ENCODE measurements at places on chromosomes 6 and 20. TPM values are rescaled to one million over a fixed set of nuclear protein-coding genes. Genes with fewer than 3 reads are reported as not detected.
A peak's percentile ranks its signal among the peaks of the same experiment; 100 is the strongest.

GRCh38 chr6:135935941-135936601 is 84.6 kb downstream of the PDE7B start:
- H3K36me3 ChIP-seq: no peaks in the 10 kb centered on the region
- no peak overlapping the region for H3K27ac ChIP-seq
- no peak overlapping the region for H3K4me3 ChIP-seq
- H3K27me3 ChIP-seq: no peaks in the 10 kb centered on the region
- H3K4me1 ChIP-seq: no peaks in the 10 kb centered on the region
- DNase-seq: no peak

DNA sequence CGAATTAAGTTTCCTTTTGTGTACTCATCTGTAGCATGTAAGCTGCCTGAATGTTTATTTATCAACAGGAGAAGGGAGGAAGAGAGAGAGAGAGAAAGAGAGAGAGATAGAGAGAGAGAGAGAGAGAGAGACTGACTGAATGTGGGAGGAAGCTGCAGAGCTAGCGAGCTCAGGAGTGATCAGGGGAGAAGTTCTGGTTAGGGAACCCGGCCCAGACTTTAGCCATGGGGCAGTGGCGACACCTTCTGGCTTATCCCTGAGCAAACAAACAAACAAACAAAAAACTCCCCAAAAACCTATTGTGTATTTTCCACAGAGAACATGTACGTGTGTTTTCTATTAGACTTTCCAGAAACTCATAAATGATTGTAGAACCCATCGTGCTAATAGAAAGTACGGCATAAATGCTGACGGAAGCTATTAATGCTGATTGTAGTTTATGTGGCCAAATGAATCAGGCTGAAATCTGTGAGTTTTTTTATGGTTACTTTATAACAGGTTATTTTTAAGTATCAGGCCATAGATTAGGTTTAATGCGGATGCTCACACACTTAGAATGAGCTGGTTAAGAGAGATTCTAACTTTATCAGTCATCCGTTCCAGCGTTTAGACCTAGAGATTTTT is 92.8 kb downstream of the CLIC5 start:
- no peaks in the 10 kb centered on the region for H3K27me3 ChIP-seq
- no peak overlapping the region for H3K4me3 ChIP-seq
- no peak overlapping the region for H3K27ac ChIP-seq
- H3K4me1 ChIP-seq: no peaks in the 10 kb centered on the region
- DNase-seq: peak; percentile 51

DNA sequence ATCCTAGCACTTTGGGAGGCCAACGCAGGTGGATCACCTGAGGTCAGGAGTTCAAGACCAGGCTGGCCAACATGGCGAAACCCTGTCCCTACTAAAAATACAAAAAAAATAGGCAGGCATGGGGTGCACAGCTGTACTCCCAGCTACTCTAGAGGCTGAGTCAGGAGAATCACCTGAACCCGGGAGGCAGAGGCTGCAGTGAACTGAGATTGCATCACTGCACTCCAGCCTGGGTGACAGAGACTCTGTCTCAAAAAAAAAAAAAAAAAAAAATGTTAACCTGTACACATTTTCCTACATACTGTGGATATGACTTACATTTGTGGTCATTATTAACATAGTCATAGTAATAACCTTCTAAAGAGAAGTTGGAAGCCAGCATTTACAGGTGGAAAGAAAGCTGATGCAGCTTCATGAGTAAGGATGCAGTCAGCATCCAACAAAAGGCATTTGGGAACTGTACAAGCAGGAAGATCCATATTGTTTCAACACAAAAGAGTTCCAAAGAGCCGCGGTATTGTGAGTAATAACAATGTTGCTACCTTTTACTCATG is 186.2 kb downstream of the GPX5 start:
- H3K27me3 ChIP-seq: peaks cover 12% of the 10 kb centered on the region
- H3K27ac ChIP-seq: no peak overlapping the region
- no peaks in the 10 kb centered on the region for H3K4me1 ChIP-seq
- H3K36me3 ChIP-seq: no peaks in the 10 kb centered on the region
- no peak for DNase-seq
- no peak overlapping the region for H3K4me3 ChIP-seq

The RIPOR2 gene
- 1.1 TPM for total RNA-seq

The SLC4A11 gene
- total RNA-seq: 0.87 TPM
